Pancreas (tissue), 10 donors: ENCODE measurements at places on chromosomes 4 and X. TPM values are rescaled to one million over a fixed set of nuclear protein-coding genes. Genes with fewer than 3 reads are reported as not detected.

Gene NHS
- 0.79 TPM for total RNA-seq

GRCh38 chr4:114037988-114038387 lies 58.5 kb upstream of the ARSJ start:
- DNase-seq = no peak

Gene UGT8
- total RNA-seq = 5.9 TPM

Gene VCX3B
- not detected for total RNA-seq

- no peak for DNase-seq
Measured at GRCh38 chr4:145315811-145316225, 135.4 kb upstream of the OTUD4 start.

Gene PNMA6F
- total RNA-seq = not detected

Gene CBLL2
- total RNA-seq = not detected

DNA sequence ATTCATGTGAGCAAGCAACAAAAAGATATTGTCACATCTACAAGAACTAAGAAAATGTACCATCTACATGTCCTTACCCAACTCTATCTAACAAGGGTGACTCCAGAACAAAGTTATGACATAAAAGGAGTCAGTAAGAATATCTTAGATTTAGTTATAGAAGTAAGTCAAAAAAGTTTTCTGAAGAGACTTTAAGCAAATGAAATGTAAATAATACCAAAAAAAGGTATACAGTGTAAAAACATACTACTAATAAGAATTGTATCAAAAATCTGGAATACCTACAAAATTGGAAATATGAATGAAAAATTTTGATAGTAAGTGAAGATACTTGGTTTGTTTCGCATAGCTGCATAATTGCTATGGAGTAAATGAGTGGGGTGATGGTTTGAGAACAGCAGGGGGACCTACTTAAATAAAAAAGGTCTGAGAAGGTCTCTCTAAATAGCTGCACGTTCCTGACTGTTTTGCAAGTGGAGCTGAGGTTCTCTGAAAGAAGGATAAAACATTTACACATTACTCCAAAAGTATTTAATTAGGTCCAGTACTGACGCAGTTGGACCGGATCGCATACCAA lies 51.0 kb upstream of the ENPP6 start:
- no peak for DNase-seq

- no peak for DNase-seq
Measured at GRCh38 chr4:142265536-142265935, 580.6 kb downstream of the INPP4B start.

DNA sequence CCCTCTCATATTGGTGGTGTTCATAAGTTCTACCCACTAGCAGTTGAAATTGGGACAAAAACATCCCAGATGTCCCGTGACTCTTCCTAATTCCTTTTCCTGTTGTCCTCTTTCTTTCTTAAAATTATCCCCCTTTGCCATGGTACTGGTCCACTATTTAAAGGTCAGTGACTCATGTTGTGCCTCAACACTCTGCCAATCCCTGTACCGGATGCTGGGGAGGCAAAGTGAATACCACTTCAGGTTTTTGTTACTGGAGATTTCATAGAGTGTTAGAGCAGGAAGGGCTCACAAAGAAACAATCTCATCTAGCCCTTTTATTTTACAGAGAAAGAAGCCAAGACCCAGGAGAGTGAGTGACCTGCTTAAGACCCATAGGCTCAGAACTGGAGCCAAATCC lies 24.6 kb downstream of the SEPTIN11 start:
- no peak for DNase-seq

- DNase-seq = no peak
Measured at GRCh38 chr4:47907089-47907646, 7.2 kb downstream of the NFXL1 start.

Gene FAM114A1
- 30.9 TPM for total RNA-seq

DNA sequence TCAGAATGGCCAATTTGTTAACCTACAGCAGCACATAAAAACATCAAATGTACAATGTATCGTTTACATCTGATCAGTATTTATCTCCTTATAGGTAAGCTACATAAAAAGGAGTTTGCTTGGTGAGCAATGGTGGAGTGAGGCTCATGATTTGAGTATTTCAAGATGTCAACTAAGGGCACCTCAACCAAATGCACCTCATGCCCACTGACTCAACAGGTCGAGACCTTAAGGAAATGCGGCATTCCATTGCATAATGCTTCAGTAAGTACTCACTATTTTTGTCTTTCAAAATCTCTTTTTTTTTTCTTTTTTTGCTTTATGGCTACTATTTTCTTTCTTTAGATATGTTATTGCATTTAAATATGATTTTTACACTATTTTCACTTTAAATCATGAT lies 181.0 kb upstream of the TLL1 start:
- no peak for DNase-seq

GRCh38 chrX:49792376-49792775 lies 36.7 kb upstream of the PAGE4 start:
- no peak for DNase-seq

Gene TEC
- 0.90 TPM for total RNA-seq

- DNase-seq = no peak
Measured at GRCh38 chr4:35541146-35541887, 703.0 kb downstream of the ARAP2 start.

- DNase-seq = no peak
Measured at GRCh38 chr4:38021751-38022150, 61.6 kb downstream of the PTTG2 start.

DNA sequence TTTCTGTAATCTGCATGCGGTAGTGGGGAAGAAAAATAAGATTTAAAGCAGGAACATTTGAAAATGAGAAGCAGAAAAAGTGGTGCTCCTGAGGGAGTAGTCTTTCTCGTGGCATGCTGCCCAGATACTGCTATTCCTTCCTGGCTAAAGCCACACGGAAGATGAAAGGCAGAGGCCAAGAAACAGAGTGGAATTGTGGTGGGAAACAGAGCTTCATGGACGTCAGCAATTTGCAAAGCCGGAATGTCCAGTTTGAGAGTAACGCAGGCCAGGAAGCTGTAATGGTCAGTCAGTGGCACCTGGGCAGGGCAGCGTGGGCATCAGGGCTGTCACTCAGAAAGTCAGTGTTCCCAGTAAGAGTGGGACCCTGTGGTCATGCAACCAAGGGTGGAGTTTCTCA lies 63.7 kb upstream of the FMR1 start:
- no peak for DNase-seq

DNA sequence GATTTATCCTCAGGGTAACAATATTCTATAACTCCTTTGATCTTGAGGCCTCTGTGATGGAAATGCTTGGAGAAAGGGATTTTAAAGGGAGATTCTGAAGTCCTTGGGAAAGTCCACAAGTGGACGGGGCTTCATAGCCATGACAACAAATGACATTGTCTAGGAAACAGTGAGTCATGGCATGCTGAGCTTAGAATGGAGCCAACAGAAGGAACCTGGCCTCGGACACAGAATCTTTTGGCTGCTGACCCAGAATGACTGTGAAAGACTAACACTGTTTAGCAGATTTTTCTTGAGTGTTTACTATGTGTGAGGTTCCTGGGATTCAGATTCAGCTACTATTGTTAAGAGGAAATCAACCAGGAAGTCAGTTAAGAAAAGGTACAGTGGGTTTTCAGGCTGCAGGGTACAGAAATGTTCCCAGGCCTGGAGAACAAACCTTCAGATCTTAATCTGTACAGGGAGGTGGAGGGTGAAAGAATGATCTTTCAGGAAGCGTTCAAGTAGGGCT lies 18.1 kb upstream of the CXCL2 start:
- DNase-seq = peak; percentile 22

- no peak for DNase-seq
Measured at GRCh38 chr4:75025431-75025830, 92.5 kb downstream of the PARM1 start.

Gene PDLIM3
- 25.7 TPM for total RNA-seq

Gene SPP1
- 183 TPM for total RNA-seq

GRCh38 chr4:54941994-54942552 lies 183.3 kb downstream of the KDR start:
- DNase-seq = no peak

DNA sequence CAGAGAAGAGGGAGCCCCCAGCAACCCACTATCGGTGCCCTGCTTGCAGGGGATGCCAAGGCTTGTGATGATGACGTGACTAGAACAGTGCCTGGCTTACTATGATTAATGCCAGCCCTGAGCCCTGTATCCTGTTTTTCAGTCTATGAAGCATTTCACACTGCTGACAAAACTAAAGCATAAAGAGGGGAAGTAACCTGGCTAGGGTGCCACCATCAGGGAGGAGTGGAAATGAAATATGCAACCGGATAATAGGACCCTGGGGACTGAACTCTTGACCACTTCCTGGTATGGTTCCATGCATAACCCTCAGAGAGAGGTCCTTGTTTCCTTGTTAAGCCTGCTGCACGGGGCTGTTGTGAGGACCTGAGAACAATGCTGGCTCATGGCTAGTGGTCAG lies 50.3 kb downstream of the MED28 start:
- no peak for DNase-seq

- DNase-seq = no peak
Measured at GRCh38 chrX:30278365-30278764, 30.8 kb downstream of the NR0B1 start.

DNA sequence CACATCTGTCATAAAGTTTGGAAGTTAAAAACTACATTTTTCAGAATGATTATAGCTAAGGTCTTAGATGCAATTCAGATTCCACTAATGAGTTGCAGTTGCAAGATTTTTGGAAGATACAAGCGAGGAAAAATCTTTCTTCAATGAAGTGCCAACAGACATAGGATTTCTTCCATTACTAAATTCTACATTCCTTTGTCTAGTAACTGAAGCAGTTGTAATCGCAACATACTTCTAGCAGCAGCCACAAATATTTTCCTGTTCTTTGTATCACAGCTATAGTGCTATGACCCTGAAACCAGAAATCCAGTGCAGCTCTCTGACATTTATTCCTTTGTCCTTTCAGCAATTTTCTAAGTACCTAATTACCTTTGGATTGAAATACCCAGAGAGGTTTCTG lies 225.2 kb upstream of the SLIT2 start:
- no peak for DNase-seq

DNA sequence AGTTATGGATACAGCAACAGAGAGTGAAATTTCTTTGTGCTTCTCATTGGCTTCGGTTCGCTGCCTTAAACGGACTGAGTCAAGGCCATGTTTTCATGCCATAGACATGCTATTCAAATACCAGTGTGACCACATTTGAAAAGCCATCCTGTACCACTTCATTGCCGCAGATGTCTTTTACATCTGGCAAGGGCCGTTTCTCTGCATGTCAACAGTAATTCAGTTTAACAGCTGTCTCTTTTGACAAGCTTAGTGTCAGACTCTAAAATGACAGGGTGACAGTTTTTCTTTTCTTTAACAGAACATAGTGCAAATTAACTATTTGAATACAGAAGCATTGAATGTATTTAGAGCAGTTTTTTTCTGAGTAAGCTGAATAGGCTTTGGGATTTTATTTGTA lies 362.2 kb upstream of the POU3F4 start:
- no peak for DNase-seq

DNA sequence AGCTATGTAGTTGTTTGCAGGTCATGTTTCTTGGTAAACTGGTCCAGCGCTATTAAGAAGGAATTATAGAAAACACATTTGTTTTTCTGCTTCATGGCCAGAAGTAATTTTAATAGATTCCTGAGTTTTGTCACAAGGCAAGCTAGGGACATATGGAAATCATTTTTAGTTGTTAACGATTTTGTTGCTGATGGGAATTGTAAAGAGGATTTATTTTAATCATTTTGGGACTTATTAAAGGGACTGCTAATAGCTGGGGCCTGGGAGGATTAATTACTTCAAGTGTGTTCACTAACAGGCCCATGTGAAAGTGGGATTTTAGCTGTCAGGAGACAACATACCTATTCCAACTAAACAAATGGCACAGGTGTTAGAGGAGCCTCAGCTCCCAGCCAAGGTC lies 492.0 kb upstream of the ARX start:
- no peak for DNase-seq

- no peak for DNase-seq
Measured at GRCh38 chr4:23091711-23092110, 399.0 kb downstream of the GBA3 start.

Gene DRP2
- total RNA-seq = 0.31 TPM

GRCh38 chrX:110418316-110419235 lies 59.9 kb downstream of the RTL9 start:
- DNase-seq = no peak

DNA sequence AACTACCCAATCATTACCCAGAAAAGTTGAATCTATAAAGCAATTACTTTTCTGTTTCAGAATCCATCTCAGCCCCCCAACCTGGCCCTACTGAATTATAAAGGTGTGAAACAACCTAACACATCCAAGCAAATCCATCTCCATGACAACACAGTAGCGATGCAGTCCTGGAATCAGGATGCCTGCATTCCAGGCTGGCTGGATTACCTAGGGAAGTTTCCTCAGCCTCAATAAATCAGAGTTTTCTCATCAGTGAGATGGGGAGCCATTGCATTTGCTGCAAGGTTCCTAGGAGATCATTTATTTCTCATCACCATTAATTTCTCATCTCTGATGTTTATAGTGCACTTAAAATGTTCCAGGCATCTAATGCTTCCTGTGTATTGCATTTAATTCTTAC lies 46.0 kb downstream of the LNX1 start:
- DNase-seq = no peak

DNA sequence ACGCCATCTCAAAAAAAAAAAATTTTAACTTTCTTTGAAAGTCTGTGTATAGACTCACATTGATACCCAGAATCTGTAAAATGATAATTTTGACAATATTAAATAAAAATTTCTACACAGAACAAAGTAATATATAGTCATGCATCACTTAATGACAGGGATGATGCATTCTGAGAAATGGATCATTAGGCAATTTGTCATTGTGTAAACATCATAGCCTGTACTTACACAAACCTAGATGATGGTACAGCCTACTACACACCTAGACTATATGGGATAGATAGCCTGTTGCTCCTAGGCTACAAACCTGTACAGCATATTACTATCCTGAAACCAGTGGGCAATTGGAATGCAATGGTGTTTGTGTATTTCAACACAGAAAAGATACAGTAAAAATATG lies 107.7 kb downstream of the BLTP1 start:
- no peak for DNase-seq

- DNase-seq = no peak
Measured at GRCh38 chr4:123257591-123257990, 139.0 kb upstream of the SPRY1 start.

DNA sequence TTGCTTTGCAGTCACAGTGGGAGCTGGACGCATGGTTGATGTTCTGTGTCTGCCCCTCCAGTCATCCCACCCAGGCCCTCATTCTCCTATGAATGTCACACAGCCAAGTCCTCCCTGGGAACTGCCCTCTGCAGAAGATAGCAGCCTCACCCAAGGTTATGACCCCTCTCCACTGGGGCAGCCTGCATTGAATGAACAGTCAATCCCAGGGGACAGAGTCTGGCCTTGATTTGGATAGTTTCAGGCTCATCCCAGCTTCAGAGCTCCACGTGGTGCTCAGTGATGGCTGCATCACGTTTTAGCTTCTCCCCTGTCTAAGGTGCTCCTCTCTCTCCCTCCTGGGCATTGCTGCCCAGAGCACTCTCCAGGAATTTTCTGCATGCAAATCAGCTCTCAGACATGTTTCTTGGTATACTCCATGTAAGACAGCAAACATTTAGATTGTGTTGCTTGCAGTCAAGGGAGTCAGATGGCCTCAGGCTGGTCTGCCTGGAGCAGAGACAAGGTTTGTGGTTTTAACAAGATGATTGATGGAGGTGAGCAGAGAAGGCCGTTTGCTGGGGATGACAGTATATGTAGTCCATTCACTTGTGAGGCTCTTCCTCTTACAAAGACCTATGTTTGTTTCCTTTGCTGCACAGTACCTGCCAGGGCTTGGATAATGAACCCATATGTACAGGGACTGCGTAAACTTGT lies 56.1 kb upstream of the MSX1 start:
- no peak for DNase-seq

Gene CENPVL1
- total RNA-seq = not detected

Gene DDIT4L
- 0.38 TPM for total RNA-seq

Gene ZNF711
- total RNA-seq = 2.0 TPM

- no peak for DNase-seq
Measured at GRCh38 chrX:155998116-155998515, 620 bp downstream of the IL9R start.

Gene UGT2B11
- total RNA-seq = not detected
